ENCODE measurements at places on chromosomes 6 and 20.

DNA sequence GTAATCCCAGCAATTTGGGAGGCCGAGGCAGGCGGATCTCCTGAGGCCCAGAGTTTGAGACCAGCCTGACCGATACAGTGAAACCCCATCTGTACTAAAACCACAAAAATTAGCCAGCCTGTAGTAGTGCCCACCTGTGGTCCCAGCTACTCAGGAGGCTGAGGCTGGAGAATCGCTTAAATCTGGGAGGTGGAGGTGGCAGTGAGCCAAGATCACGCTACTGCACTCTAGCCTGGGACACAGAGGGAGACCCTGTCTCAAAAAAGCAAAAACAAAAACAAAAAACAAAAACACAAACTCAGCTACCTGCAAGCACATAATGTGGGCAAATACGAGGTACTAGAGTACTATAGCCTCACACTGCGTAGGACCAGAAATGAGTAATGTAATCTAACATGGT is 3.7 kb upstream of the SPATA2 start:
- no peak for DNase-seq

DNA sequence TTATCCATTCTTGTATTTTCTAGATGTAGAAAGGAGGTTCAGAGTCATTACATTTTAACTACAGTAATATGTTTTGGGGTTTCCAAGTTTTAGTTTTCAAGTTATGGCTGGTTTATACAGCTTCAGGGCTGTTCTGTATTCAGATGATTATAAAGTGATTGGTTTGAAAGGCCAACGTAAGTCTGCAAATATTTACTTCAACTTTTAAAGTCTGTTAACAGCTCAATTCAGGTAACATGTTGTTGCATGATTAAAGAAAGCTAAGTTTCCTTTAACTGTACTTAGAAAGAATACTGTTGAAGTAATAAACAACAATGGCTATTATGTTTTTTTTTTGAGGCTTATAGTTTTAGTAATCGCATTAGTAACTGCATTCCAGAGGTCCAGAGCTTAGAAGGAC is 22.8 kb upstream of the GCLC start:
- no peak for DNase-seq

- DNase-seq, result no peak
Observed at GRCh38 chr6:116239856-116240255, 14.0 kb downstream of the TSPYL4 start.

DNA sequence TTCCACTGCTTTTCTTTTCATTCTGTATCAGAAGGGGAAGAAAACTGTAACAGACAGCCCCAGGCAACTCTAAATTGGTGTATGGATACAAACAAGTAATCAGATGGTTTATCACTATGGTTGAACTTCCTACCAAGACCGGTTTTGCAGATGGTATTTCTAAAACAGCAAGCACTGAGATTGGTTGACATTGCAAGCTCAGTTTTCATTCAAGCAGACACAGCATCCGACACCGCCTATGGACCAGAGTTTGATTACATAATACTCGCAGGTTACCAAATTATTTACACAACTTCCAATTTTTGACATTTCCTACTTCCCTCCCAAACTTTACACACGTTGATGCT is 209.9 kb downstream of the ALDH8A1 start:
- DNase-seq, result no peak
